Left ventricle myocardium superior (tissue), 1 donor: ENCODE measurements at places on chromosomes 1 and 21. TPM values are rescaled to one million over a fixed set of nuclear protein-coding genes. Genes with fewer than 3 reads are reported as not detected.

The PADI2 gene
- 1.1 TPM for total RNA-seq

The STMN1 gene
- 21.4 TPM for total RNA-seq

The KCNE2 gene
- not detected for total RNA-seq

The RNF207 gene
- 82.3 TPM for total RNA-seq

The KCNK1 gene
- total RNA-seq: 29.7 TPM

The IL10RB gene
- total RNA-seq: 6.3 TPM
